ENCODE measurements at places on chromosomes 11 and 22. TPM values are rescaled to one million over a fixed set of nuclear protein-coding genes. Genes with fewer than 3 reads are reported as not detected.

GRCh38 chr22:36379593-36380361, 8.0 kb downstream of the MYH9 start:
- no peak for DNase-seq

DNA sequence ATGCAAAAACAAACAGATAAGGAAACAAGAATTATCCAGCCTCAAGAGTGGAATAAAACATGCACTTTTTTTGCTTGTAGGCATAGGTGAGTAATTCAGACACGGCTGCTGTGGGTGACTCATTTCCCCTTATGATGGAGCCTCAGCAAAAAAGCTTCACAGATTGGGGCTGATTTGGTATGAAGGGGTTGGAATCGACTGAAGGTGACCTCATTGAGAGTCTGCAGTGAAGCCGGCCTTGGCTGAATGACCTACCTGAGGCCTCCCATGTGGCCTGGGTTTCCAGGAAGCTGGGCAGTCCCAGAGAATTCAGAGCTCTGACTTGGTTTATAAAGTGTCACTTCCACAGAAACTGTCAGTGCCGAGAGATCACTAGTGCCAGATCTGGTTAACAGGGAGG, 34.2 kb upstream of the VPREB1 start:
- no peak for DNase-seq

DNA sequence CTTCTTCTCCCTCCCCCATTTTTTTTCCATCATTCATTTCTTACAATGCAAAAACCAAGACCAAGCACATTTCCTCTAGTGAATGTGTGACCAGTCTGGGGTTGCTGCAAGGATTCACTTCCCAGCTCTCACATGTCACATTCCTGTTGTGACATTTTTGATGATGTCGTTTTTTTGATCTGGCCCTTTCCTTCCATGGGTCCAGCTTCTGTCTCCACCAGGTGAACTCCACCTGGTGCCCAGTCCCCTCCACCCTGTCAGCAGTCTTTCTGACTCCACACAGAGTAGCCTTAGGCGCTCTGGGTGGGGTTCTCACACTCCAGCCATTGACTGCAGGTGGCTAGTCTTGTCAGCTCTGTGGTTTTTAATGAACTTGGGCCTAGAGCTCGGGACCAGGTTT, 15.6 kb downstream of the PANX1 start:
- no peak for DNase-seq

DNA sequence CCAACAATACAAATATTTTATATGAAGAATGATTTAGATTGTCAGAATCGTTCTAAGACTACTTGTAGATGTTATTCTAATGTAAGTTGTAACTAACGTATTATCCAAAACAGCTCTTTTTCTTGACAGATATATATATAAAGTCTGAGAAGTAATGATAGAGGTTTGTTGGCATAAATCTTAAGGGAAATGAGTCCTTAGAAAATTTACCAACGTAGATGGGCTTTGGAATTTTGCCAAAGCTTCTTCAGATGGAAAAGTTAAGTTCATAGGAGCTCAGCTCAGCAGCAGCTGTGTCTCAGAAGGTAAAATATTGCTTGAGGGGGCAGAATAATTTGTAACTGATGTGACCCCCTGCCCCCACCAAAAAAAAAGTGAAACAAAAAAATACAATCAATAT, 66.7 kb downstream of the BID start:
- no peak for DNase-seq

The ETS1 gene
- 38.6 TPM for total RNA-seq

The COMT gene
- total RNA-seq: 61.2 TPM
